ENCODE measurements at places on chromosomes 12 and 14.
A peak's percentile ranks its signal among the peaks of the same experiment; 100 is the strongest.

- no peak for DNase-seq
Measured at GRCh38 chr12:106902053-106902452, 53.7 kb upstream of the TMEM263 start.

- DNase-seq: no peak
Measured at GRCh38 chr12:101852998-101853397, 22.2 kb upstream of the GNPTAB start.

DNA sequence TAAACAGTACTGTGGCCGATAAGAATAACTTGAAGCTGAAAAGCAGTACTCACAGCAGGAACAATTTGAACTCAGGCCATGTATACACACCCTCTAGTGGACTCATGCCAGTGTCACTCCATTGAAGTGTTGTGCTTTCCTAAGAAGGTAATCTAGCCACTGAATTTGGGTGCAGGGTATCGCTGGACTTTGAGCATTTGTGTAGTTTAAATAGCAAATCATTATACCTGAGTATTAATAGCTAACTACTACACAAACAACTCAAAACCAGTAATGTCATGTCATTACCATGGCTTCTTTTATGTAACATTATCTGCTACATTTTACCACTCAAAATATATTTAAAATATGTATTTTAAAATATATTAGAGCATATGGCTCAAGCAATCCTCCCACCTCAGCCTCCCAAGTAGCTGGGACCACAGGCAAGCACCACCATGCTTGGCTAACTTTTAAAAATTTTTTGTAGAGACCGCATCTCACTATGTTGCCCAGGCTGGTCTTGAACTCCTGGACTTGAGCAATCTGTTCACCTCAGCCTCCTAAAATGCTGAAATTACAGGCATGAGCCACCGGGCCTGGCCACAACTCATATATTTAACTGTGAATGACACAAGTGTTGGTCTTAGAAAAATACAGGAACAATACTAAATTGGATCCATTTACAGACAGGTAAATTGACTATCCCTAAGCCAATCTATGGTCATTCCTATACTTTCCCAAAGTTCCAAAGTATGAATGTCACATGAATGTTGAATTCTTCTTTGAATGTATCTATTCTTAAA is 25.6 kb upstream of the ARID4A start:
- DNase-seq: peak; percentile 42

GRCh38 chr12:92121826-92122225 is 23.8 kb downstream of the BTG1 start:
- no peak for DNase-seq

DNA sequence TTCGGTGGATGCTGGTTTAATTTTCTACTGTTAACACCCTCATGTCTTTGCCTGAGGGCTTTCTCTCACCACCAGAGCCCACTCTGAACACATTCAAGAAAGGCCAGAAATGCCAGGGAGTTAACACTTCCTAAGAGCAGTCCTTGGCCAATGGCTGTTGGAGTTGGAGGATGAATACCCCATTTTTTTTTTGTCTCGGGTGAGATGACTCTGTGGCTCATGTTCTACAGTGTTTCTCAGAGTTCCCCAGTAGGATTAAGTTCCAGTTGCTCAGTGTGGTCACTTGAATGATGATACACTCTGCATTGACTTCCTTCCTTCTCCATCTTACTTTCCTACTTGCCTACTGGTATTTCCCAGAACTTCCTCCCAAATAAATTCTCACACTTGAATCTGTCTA is 65.8 kb downstream of the FOS start:
- no peak for DNase-seq

GRCh38 chr14:55073856-55074255 is 22.4 kb downstream of the MAPK1IP1L start:
- DNase-seq: peak; percentile 60

- DNase-seq: no peak
Measured at GRCh38 chr14:102293781-102294180, 11.2 kb downstream of the MOK start.

DNA sequence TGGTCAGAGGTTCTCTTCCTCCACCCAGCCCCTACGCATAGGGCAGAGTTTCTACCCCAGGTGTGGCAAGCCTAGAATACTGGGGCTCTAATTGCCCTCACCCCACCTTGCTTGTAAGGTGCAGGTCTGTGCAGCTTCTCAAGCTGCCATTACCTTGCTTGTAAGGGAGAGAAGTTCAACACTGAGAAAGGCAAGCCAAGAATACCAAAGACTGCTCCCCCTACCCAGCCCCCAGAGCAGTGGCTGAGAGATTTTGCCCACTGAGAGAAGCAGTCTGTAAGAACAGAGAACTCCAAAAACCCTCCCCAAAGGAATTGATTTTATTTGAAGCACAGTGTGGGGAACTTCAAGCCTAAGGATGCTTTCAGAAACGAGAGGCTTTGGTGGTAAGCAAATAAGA is 63.1 kb downstream of the RASSF8 start:
- DNase-seq: no peak

- no peak for DNase-seq
Measured at GRCh38 chr12:131056626-131057025, 102.9 kb downstream of the ADGRD1 start.

DNA sequence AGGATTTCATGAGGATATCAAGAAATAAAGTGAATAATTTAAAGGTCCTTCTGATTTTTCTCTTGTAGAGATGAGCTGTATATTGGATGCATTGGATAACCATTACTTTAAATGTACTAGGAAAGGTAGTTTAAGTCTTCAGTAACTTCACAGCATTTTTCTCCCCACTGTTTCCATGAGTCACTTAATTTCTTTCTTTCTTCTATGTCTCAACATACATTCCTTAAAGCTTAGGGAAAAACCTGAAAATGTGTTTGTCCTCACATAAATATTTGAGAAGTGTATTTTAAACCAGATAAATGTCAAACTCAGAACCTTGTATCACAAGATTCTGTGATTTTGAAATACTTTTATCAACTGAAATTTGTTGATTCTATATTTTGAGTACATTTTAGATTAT is 1970.2 kb upstream of the FLRT2 start:
- DNase-seq: peak; percentile 64

Measured in mesenchymal stem cell (in vitro differentiated cells and primary cell).